ENCODE measurements at places on chromosomes 1 and 21.

GRCh38 chr21:28884976-28885852 lies 107.5 kb downstream of the LTN1 start:
- peak; percentile 97 for DNase-seq

- no peak for DNase-seq
These were observed 20.4 kb downstream of the WNT4 start for GRCh38 chr1:22122273-22123070.

GRCh38 chr1:109668123-109668775 lies 392 bp downstream of the GSTM2 start:
- peak; percentile 29 for DNase-seq

DNA sequence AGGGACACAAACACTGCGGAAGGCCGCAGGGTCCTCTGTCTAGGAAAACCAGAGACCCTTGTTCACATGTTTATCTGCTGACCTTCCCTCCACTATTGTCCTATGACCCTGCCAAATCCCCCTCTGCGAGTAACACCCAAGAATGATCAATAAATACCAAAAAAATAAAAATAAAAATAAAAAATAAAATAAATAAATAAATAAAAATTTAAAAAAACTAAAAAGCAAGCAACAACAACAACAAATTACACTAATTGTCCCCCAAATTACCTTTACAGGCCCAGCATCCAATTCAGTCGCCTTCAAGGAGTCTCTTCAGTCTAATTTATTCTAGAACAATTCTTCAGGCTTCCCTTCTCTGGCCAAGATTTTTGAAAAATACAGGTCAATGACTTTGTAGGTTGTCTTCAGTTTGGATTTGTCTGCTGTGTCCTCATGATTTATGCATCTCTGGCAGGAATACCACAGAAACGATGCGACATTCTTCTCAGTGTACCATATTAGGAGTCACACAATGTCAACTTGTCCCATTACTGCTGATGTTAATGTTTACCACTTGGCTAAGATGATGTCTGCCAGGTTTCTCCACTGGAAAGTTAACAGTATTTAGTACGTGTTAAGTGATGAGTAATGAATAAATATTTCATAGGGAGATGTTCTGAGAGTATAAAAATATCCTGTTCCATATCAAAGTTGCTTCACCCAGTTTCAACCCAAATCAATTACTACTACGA lies 20.3 kb upstream of the BMP8B start:
- no peak for DNase-seq

DNA sequence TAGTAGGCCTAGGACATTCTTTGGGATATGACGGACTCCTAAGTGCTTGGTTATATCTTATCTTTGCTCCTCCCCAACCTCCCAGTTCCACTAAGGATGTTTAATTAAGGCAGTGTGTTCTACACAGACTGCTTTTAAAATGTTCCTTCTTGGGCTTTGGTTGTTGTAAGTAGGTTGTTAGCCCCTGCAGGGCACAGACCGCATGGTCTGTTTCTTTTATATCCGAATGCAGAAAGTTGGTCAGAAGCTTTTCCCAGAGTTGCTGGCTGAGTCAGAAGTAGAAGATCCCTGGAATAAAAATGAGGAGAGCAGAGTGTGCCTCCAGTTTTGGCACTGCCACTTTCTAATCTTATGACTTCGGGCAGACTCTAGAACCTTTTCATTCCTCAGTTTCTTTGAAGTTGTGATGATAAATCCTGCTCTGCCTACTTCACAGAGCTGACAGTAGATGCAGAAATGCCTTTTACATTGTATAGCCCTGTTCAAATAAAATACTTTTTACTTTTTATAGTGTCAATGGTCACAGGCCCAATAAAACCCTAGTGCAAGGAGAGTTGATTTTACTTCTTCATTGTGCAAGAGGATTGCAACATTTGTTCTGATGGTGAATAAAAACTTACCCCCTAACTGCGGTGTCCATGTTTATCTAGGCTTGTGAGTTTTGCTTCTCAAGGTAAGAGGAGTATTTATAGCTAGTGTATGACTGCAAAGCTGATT lies 18.4 kb downstream of the FMN2 start:
- DNase-seq, result no peak

- no peak for DNase-seq
These were observed 401 bp downstream of the ERRFI1 start for GRCh38 chr1:8025671-8026144.

- DNase-seq, result no peak
These were observed 282.5 kb downstream of the PTBP2 start for GRCh38 chr1:97004054-97004453.

GRCh38 chr1:184695023-184695422 lies 59.6 kb downstream of the EDEM3 start:
- no peak for DNase-seq

GRCh38 chr1:192859808-192860207 lies 51.0 kb downstream of the RGS2 start:
- DNase-seq, result no peak

GRCh38 chr1:237578540-237578939 lies 312.2 kb downstream of the ZP4 start:
- DNase-seq, result no peak

- DNase-seq, result no peak
These were observed 139.8 kb upstream of the ST6GALNAC5 start for GRCh38 chr1:76727520-76727919.

DNA sequence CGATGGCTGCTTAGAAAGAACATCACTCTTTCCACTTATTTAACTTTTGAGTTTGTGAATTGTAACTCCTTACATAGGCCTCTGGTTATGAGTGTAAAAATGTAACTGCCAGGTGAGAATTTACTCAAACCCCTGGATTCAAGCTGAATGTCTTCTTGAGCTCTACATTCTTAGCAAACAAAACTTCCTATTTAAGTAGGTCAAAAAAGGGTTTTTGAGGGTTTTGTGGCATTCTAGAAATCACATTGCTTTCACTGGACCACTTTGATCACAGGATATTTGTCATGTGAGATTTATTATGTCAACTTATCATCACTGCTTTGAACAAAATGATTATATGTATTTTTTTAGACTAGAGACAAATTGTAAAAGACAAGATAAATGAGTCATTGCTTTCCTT lies 5.7 kb downstream of the IL23R start:
- DNase-seq, result no peak

DNA sequence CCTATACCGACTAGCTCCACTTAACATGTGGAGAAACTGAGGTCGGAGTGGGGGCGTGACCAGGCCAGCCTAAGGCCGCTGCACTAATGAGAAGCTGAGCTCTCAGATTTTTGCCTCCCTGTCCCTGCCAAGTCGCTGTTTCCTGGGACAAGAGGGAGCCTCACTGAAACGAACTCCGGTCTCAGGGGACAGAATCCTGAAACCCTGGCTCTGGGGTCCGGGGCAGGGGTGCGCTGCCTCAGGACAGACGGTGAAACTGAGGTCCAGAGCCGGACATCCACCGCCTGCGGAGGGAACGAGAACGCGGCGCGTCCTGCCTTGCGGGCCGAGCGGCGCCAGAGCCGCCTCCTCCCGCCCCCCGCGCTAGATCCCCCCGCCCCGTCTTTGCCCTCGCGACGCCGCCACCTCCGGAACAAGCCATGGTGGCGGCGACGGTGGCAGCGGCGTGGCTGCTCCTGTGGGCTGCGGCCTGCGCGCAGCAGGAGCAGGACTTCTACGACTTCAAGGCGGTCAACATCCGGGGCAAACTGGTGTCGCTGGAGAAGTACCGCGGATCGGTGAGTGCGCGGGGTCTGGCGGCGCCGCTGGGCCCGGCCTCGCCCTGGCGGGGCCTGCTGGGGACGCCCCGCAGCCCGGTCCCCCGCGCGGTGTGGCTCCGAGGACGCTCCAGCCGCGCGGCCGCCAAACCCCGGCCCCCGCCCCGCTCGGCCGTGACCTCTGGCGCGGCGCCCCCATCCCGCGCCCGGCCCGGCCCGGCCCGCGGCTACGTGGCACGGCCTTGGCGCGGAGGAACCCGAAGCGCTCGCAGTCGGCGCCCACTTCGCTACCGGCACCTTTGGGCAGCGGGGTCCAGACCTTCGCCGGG lies at the start of gene GPX7:
Gene GPX7 (plus strand): TSS at position 381 of the 865 bp plus-strand sequence. CDS start 39 bp downstream, at position 420.
- DNase-seq, result peak; percentile 68

DNA sequence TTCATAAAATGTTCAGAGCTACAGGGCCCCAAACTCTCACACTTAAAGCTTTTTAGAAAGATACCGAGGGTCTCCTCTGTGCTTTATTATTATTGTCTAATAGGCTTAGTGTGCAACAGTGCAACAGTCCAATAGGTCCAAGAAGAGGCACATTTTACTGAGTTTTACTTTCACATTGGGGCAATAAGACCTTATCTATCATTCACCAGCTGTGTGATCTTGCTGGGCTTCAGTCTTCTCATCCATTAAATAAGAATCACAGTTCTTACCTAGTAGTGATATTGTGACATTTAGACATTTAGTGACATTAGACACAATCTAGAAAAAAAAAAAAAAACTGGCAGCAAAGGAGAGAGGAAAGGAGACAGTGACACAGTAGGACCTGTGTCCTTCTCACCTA lies 175.8 kb upstream of the NFIA start:
- DNase-seq, result no peak

DNA sequence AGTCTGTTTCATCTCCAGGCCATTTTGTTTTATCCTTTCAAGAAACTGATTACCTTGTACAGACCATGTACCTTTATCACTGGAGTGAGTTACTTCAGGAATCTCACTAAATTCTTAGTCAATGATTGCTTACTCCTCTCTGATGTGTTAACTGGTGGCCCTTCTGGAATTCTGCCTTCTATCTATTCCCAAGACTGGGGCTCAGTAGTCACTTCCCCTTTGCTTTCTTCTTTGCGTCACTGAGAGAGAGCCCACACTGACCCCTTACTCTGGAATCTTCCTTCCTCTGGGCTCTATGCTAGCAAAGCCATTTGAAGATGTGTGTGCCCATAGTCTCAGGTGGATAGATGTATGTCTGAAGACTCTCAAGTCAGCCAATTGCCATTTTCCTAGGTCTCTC lies 34.6 kb downstream of the XCL2 start:
- DNase-seq, result no peak

DNA sequence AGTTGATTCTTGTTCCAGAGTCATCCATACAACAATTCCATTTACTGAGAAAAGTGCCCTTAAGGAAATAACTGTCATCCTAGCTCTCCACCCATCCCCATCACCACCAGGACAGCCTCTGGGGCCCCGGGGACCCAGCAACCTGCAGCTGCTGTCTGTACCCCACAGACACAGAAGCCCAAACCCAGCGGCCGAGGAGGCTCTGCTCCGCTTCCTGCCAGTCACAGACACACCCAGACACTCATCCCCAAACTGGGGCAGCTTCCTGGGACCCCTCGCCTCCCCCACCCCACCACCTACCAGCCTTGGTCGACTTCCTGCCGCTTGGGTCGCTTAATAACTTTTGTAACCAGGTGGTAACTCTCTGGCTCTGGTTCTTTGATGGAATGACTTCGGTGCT lies 121.6 kb upstream of the SLC25A33 start:
- no peak for DNase-seq

- no peak for DNase-seq
These were observed 15.4 kb upstream of the EPS15 start for GRCh38 chr1:51534447-51534846.

- no peak for DNase-seq
These were observed 321.0 kb downstream of the RPS6KC1 start for GRCh38 chr1:213371847-213372619.

- DNase-seq, result no peak
These were observed 24.1 kb upstream of the EGLN1 start for GRCh38 chr1:231446138-231446537.

GRCh38 chr21:45481566-45481965 lies 60.7 kb downstream of the SLC19A1 start:
- no peak for DNase-seq

GRCh38 chr1:205978676-205979075 lies 24.5 kb downstream of the RAB7B start:
- DNase-seq, result no peak

- no peak for DNase-seq
These were observed 123.6 kb downstream of the DTL start for GRCh38 chr1:212158912-212159796.

- DNase-seq, result no peak
These were observed 132.2 kb downstream of the PTGER3 start for GRCh38 chr1:70915258-70916033.

- DNase-seq, result no peak
These were observed 146.0 kb downstream of the PBX1 start for GRCh38 chr1:164704954-164705353.

GRCh38 chr1:162145280-162145965 lies 75.9 kb downstream of the NOS1AP start:
- peak; percentile 38 for DNase-seq

- no peak for DNase-seq
These were observed 22.6 kb downstream of the IGFN1 start for GRCh38 chr1:201213106-201213770.

DNA sequence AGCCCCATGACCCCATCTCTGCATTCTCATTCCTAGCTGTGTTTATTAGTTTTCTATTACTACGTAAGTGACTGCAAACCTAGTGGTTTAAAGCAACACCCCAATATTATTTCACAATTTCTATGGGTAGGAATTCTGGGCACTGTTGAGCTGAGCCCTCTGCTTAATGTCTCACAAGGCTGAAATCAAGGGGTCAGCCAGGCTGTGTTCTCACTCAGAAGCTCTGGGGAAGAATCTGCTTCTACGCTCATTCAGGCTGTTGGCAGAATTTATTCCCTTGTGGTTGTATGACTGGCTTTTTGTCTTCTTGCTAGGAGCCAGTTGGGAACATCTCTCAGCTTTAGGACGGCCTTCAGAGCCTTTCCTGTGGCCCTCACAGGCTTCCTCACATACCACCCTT lies 181.0 kb downstream of the GIPC2 start:
- DNase-seq, result no peak

DNA sequence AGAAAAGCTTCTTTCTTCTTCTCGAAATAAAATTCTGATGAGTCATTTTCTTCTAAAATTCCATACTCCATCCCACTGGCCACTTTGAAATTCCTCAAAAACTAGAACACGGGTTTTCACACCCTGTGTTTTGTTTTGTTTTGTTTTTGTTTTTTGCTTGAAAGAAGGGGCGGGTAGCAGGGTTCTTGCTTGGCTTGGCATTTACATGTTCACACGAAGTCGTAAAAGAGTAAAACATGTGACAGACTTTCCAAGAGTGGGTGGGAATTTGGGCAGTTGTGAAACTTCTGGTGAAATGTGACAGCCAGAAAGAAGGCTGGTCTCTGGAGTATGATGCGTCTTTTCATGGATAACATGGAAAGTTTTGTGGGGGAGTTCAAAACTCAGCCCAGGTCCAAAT lies 47.1 kb upstream of the FMN2 start:
- no peak for DNase-seq

- no peak for DNase-seq
These were observed 176.3 kb downstream of the SDCCAG8 start for GRCh38 chr1:243432136-243432535.

- peak; percentile 32 for DNase-seq
These were observed 1.6 kb upstream of the CLIC4 start for GRCh38 chr1:24743404-24744211.

DNA sequence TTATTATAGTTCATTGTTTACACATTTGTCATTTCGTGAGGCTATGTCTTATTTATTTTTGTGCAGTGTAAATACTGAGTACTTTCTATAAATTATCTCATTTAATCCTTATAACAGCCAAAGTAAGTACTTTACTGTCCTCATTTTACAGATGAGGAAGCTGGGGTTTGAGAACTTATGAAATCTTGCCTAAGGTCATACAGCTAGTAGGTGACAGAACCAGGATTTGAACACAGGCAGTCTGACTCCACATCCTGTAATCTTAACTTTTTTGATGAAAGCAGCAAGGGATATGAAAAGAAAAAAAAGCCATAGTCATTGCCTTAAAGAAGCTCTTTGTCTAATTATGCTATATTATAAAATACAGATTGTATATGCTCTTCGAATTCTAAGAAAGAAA lies 107.1 kb upstream of the BMP8A start:
- DNase-seq, result no peak
